AG04450 (cell line): ENCODE measurements at places on chromosomes 6 and 20. TPM values are rescaled to one million over a fixed set of nuclear protein-coding genes. Genes with fewer than 3 reads are reported as not detected.

GCLC gene
- 74.8 and 89.3 TPM in 2 replicates for polyA plus RNA-seq

PLN gene
- polyA plus RNA-seq, result 0.10 and 0.14 TPM in 2 replicates

RBM12 gene
- 73.0 and 91.1 TPM in 2 replicates for polyA plus RNA-seq

DNA sequence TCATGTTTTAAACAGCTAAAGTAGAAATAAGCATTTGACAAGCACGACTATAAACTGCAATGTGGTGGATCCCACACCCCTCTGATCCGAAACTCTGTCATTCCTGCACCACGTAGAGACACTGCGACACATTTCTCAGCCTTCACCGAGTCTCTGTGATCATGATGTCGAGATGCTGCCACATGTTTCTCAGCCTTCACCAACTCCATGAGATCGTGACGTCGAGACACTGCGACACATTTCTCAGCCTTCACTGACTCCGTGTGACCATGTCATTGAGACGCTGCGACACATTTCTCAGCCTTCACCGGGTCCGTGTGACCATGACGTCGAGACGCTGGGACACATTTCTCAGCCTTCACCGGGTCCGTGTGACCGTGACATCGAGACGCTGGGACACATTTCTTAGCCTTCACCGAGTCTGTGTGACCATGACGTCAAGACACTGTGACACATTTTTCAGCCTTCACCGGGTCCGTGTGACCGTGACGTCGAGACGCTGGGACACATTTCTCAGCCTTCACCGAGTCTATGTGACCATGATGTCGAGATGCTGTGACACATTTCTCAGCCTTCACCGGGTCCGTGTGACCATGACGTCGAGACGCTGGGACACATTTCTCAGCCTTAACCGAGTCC is 143.0 kb downstream of the TTLL2 start:
- DNase-seq, result no peak

DNA sequence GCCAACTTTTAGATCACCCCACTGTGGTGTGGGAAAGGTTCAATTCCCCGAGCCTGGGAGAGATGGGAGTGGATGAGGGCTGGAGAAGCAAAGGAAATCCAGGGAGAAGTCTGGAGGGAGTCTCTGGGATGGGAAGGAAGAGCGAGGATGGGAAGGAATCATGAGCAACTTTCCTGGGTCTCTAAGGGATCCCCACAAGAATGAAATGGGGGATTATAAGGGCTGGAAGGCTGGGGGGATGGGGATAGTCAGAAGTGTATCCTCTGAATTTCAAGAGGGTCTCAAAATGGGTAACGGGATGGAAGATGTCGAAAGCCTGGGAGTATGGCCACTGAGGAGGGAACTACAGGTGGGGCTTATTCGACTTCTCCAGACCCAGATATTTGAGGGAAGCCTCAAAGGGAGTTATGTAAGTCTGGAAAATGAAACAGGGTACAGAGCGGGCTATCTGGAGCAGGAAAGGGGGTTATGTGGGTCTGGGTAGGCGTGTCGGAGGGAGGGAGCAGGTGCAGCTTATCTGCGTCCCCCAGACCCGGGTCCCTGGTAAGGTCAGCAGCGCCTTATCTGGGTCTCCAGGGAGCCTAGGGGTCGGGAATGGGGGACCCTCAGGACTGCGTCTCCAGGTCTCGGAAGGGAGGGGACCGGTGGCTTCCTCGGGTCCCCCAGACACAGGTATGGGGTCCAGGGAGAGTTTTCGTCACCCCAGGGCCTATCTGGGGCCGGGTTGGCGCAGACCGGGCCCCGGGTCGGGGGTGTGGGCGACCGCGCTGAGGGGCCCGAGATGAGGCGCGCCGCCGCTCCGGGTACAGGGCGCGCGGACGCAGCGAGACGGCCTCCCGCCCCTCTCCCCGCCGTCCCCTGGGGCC is 550 bp downstream of the PLAGL2 start:
- DNase-seq, result no peak

- DNase-seq, result no peak
Observed at GRCh38 chr6:12164508-12164770, 125.7 kb upstream of the EDN1 start.

GRCh38 chr6:36769676-36770499 is 69.4 kb downstream of the CPNE5 start:
- no peak for DNase-seq

GRCh38 chr6:148351309-148351708 is 8.7 kb downstream of the SASH1 start:
- DNase-seq, result no peak

- DNase-seq, result no peak
Observed at GRCh38 chr20:31430568-31431115, 9.8 kb upstream of the DEFB123 start.

- DNase-seq, result no peak
Observed at GRCh38 chr6:74510878-74511277, 695.0 kb downstream of the COL12A1 start.
